Caudate nucleus (tissue), 63 donors: ENCODE measurements at places on chromosomes 11 and 22.

DNA sequence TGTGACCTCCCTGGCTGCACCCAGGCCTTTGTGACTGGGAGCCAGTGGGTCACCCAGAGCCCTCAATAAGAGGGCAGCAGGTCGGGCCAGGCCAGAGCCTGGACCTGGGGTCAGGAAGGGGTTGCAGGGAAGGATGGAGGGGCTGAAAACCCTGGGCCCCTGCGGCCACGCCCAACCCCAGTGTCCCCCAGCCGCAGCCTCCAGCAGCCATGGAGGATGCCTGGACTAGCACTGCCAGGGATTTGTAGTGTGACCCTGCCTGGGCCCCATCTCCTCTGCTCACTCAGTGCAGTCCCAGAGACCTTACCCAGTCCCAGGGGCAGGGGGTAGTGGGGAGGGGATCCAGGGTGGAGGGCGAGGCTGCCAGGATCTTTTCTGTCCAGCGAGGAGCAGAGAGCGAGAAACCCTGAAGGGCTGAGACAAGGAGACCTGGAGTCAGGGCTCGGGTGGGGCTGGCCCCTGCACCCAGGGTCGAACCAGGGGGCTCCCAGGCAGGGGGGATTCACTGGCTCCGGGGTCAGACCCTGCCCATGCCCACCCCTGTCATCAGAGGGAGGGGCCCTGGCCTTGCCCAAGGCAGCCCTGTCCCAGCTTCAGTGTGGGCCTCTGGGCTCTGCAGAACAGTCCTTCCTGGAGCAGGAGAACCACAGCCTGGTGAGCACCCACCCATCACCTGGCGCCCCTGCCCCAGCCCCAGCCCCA lies 187.5 kb downstream of the IGLL1 start:
- DNase-seq, result no peak

DNA sequence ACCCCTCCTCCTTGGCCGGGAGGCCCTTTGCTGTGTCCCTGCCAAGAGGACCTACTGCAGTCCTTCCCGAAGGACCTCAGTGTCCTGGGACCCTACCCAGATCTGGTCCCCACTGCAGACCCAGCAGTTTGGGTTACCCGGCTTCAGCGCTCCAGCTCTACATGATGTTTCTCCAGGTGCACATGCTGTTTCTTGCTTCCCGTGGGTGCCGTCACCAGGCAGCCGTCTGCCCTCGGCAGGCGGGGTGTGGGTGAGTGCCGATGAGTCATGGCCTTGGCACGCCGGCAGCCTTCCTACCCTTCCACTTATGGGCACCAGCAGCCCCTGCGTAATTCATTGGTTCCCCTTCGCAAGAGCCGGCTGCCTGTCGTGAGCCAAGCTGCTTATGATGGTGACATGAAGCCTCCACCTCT lies 101.8 kb downstream of the BCR start:
- DNase-seq, result peak; percentile 60

GRCh38 chr11:3152471-3153110 lies 12.5 kb downstream of the OSBPL5 start:
- no peak for DNase-seq

GRCh38 chr22:37316875-37317371 lies 34.6 kb downstream of the CYTH4 start:
- DNase-seq, result peak; percentile 60

- no peak for DNase-seq
Observed at GRCh38 chr22:50010676-50011446, 1.7 kb downstream of the IL17REL start.
